ENCODE measurements at places on chromosomes 12 and 14. TPM values are rescaled to one million over a fixed set of nuclear protein-coding genes. Genes with fewer than 3 reads are reported as not detected.

DNA sequence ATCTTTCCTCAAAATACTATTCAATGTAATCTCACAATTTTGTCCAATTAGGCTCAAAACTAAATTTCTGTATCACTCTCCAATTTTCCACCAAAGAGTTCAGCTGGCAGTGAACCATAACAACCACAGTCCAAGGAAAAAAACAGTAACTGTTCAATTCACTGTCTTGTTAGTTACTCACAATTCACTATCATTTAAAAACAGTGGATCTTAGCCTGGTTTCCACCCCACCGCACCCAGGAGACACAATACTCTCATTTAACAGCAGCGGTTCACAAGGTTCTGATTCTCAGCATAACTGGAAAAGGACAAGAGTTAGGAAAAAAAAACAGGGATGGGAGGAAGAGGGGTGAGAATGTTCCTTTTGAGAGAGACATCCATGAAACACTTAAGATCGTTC lies 40.5 kb downstream of the MED13L start:
- peak; percentile 35 for DNase-seq

GDF3 gene
- not detected for total RNA-seq

DNA sequence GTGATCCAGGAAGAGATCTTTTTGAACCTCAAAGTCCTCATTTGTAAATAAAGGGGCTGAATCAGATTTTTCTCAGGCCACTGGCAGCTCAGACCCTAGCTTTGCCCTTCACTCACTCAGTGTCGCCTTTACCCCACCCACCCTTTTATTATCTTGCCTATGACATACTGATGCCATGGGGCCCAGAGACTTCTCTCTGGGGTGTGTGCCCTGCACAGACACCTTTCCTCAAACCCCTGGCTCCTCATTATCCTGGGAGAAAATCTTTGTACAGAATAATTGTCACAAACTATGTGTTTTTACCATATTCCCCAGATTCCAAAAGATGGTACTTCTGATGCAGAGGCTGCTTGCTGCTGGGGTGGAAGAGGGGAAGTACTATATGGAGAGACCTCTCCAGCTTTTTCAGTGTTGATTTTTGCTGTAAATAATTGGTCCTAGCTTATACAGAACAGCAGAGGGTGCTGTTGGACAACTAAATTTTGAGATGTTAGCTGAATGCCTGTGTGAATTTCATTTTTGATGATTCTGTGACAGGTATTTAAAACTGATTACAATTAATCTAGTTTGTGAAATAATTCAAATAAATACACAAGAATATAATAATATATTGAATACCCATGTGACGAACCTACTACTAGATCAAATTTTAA lies 53.9 kb upstream of the DCD start:
- DNase-seq = peak; percentile 60

DNA sequence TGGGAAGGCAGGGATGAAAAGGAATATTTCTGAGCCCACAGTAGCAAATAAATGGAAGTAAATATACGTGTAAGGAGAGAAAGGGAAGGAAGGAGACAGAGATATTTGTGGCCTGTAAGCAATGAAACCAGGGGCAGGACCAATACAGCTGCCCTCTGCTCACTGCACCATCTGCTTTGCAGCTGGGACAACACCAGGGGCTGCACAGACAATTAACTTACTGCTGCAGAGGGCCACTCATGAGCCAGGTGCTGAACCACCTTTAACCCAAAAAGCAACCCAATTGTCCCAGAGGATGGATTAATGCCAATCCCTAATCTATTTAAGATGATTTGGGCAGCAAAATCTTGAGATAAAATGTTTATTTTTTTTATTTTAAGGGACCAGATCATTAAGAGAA lies 30.6 kb upstream of the TMX1 start:
- DNase-seq = no peak

- DNase-seq = peak; percentile 23
Measured at GRCh38 chr12:18580291-18580690, 157.5 kb downstream of the PLCZ1 start.

ANO4 gene
- total RNA-seq = 6.6 TPM

TAS2R9 gene
- total RNA-seq = not detected

DNA sequence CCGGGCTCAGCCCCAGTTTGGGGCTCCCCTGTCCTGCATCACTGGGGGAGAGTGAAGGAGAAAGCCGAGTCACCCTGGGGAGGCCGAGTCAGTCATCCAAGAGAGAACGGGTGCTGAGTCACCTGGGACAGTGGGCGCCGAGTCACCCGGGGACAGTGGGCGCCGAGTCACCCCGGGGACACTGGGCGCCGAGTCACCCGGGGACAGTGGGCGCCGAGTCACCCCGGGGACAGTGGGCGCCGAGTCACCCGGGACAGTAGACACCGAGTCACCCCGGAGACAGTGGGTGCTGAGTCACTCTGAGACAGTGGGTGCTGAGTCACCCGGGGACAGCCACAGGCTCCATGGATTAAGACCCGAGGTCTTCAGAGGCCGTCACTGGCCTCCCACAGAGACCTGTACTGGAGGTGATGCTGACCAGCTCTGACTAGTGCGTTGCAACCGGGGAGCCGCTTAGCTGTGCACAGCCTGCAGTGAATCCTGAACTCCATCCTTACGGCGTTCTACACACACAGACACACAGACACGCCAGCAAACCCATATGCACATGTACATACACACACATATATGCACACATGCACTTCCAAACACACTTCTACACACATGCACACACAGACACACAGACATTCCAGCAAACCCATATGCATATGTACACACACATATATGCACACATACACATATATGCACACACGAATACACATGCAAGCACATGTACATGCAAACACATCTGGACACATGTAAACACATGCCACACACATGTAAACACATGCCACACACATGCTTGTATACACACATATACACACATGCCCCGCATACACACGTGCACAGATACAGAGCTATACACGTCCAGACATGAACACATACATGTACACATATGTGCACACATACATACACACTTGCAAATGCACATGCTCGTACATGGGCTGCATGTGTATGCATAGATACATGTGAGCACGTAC lies 64.9 kb upstream of the GALNT9 start:
- peak; percentile 48 for DNase-seq

DNA sequence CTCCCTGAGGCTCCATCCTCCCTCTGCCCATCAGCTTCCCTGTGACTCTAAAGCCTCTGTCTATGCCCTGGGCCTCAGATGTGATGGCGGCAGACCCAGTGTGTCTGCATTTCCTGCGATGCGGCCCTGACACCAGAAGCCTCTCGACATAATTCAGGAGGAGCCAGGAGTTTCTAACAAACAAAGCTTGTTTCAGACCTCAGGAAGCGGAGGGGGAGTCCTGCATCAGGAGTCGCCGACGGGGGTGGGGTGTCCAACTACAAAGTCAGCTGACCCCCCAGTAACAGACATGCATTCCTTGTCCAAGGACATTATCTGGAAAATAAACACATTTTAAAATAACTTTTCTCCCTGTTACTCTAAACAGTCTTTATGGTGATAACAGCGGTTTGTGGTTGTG lies 167.5 kb downstream of the DPF3 start:
- DNase-seq = no peak

DNA sequence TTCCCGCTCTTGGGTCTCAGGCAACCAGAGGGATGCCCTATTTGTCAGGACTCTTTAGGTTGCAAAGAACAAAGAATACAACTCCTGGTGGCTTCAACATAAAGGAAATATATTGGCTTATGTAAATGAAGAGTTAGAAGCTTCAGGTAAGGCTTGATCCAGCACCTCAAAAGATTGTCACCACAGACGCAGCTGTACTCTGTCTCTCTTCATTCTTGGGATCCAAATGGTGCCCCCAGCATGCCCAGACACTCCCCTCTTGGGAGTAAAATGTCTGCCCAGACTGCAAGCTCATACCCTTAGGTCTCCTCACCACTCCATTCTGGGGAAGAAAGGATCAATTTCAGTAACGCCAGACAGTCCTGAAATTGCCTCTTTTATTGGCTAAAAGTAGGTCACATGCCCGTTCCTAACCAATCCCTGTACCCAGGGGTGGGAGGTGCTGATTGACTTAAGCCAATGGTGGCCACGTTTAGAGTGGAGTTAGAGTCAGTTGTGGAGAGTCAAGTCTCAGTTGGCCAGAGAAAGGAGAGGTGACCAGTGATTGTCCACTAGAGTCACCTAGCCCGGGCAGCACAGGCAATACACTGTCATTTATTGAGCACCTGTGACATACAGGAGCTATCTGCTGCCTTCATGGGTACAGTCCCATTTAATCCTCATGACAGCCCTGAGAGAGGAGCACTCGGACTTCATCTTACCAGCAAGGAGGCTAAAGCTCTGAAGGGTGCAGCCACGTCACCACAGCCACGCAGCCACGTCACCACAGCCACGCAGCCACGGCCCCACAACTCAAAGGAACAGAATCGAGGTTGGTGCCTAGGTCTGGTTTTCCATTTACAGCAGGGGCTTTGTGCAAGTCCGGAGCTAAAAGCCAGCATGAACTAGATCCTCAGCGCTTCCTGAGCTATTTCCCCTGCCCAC lies 19.7 kb upstream of the BEGAIN start:
- DNase-seq = no peak

CRACR2A gene
- total RNA-seq = 1.9 TPM

- no peak for DNase-seq
Measured at GRCh38 chr14:77979666-77980351, 179.9 kb downstream of the ADCK1 start.

GRCh38 chr12:77584860-77585259 lies 245.8 kb upstream of the NAV3 start:
- no peak for DNase-seq

DNA sequence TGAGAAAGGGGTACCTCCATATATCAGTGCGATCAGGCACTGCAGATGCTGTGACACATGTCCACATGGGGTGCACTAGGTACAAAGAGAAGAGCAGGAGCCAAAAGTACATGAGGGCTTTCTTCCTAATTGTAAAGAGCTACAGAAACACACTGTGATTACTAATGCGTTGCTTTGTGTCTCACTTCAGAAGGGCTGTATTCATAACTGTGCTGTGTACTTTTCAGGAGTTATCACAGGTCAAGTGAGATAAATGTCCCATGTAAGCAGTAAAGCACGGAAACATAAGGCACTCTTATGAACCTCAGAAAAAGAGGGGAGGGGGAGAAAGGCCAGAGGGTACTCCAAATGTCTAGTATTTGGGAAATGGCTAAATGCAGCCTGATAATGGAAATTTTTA lies 10.6 kb downstream of the SPRING1 start:
- DNase-seq = no peak

VRTN gene
- not detected for total RNA-seq

KCNC2 gene
- not detected for total RNA-seq

DNA sequence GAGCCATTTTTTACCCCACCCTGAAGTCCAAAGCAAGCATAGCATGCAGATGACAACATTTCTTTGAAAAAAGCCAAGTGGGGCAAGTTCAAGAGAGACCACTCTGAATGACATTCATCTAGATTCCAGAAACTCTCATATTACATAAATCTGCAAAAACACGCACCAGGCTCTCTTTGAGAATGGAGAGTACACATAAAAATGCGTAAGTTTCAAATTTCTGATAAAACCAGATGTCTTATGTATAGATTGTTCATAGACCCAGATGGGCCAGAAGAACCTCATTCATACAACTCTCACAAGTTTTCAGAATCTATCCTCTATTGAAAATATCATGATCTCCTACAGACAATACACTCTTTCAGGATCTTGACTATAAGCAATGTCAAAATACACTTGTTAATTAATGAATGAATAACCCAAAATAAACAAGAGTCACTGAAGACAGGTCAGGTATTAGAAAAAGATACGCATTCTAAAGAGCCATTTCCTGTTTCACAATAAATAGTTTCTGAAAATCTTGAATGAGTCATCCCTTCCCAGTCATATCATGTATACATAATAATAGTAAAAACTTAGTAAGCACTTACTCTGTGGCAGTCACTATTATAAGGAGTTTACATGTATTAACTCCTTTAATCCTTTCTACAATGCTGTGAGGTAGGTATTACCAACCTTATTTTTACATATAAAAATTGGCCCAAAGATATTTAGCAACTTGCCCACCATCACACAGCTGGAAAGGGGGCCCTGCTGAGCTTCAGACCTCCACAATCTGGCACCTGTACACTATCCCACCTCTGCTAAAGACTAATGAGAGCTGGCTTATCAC lies 72.0 kb downstream of the PPP2R5E start:
- peak; percentile 84 for DNase-seq

DAO gene
- not detected for total RNA-seq

DNA sequence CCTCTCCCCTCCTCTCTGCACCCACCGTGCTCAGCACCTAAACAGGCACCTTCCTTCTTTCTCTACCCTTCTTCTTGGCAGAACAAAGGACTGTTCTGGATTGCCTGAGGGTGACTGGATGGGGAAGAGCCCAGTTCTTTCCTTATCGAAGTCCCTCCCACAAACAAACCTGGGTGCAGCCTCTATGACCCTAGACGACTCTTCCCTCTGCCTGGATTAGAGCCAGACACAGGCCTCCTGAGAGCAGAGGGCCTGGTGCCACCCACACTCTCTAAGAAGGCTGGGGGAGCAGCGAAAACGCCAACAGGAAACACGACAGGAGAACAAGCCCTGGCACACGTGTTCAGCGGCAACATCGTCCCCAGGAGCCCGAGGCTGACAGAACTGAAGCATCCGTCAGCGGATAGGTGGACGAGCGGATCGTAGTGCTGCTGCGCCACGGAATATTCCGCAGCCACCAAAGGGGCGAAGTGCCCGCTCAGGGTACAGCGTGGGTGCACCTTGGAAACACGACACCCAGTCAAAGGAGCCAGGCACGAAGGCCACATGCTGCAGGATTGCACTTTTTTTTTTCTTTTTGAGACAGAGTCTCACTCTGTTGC lies 38.0 kb downstream of the RIMBP2 start:
- no peak for DNase-seq

DNA sequence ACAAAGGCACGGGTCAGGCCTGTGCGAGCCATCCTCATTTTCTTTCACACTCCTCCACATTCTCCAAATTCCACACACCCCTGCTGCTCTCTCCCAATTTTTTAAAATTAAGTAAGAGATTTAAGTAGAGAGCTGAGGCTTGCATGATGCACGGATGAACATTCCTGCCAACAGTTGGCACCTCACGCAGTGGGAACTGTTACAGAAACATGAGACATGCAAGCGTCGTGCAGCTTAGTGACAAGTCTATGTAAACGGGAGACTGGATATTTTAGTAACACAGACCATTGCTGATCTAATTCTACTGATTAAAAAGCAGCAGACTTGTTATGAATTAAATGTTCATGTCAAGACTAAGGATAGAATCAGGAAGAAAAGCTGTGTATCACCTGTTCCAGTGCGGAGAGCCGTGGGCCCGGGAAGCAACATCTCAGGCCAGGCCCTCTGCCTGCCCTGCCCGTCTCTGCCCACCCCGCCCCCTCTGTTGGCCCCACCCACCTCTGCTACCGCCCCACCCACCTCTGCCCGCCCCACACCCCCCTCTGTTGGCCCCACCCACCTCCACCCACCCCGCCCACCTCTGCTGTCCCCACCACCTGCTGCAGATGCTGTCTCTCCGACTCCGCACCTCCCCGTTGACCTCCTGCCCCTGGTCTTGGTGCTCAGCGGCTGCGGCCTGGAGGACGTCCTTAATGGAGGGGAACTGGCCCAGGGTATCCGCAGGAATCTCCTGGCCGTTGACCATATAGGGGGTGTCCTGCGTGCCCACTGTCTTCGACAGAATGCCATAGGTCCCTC lies 21.2 kb downstream of the GOLGA3 start:
- peak; percentile 44 for DNase-seq

- DNase-seq = no peak
Measured at GRCh38 chr14:54356172-54356571, 40.6 kb upstream of the CDKN3 start.

NR4A1 gene
- total RNA-seq = 13.1 TPM

SDSL gene
- 5.1 TPM for total RNA-seq
